ENCODE measurements at places on chromosomes 4 and X.

DNA sequence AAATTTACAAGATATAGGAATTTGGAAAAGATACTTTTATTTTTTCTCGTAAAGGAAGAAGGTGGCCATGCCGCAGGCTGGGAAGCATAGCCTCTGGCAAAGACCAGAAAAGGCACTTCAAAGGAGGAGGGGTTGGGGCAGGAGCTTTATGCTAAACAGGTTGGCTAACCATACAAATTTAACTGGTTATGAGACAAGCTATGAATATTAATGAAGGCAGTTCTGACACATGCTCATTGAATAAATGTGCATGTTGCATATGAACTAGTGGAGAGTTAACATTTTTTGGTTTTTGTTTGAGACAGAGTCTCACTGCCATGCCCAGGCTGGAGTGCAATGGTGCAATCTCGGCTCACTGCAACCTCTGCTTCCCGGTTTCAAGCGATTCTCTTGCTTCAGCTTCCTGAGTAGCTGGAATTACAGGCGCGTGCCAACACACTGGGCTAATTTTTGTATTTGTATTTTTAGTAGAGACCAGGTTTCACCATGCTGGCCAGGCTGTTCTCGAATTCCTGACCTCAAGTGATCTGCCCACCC, 36.5 kb downstream of the GALNTL6 start:
- no peak overlapping the region for H3K27ac ChIP-seq
- no peaks in the 10 kb centered on the region for H3K4me1 ChIP-seq
- no peaks in the 10 kb centered on the region for H3K27me3 ChIP-seq
- no peaks in the 10 kb centered on the region for H3K36me3 ChIP-seq
- no peak overlapping the region for H3K4me3 ChIP-seq

DNA sequence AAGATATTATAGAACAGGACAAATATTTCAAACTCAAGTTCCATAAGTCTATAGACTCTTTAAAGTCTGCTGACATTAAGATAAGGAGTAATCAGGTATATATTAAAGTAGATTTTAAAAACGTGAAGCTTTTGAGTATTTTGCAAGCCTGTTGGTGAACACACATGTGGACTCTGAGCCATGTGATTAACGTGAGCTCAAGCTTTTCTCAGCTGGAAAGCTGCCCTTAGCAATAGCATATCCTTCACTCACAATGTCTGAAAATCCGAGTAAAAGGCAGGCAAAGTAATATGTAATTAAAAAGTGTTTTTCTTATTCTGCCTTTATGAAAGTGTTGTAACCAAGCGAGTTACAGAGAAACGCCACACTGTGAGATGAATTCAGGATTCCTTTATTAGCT, 140.5 kb upstream of the AADAT start:
- DNase-seq, result no peak
- H3K4me3 ChIP-seq, result no peak overlapping the region
- no peak overlapping the region for H3K27ac ChIP-seq
- no peaks in the 10 kb centered on the region for H3K36me3 ChIP-seq

GRCh38 chr4:133483600-133484246, 334.6 kb downstream of the PCDH10 start:
- H3K4me3 ChIP-seq, result no peak overlapping the region
- DNase-seq, result no peak
- H3K36me3 ChIP-seq, result no peaks in the 10 kb centered on the region
- H3K27me3 ChIP-seq, result no peaks in the 10 kb centered on the region

GRCh38 chr4:62159306-62159705, 959.2 kb downstream of the ADGRL3 start:
- no peaks in the 10 kb centered on the region for H3K4me1 ChIP-seq
- no peak for DNase-seq
- H3K36me3 ChIP-seq, result no peaks in the 10 kb centered on the region

DNA sequence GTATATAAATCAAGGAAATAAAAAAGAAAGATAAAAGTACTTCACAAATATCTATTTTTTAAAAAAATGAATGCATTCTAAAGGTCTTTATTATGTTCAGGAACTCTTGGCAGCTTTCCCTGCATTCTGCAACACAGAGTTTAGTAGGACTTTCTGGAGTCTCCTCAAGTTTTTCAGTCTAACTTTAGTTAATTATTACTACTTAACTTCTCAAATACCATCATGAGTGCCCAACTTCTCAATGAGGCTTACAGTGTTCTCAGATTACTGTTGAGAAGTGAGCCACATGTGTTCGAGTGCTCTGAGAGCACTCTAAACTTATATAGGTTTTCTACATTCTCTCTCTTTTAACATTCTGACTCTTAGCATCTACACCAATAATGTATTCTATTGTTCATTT, 1852.9 kb upstream of the PCDH10 start:
- H3K4me3 ChIP-seq, result no peak overlapping the region
- no peak for DNase-seq
- H3K4me1 ChIP-seq, result no peaks in the 10 kb centered on the region
- H3K27ac ChIP-seq, result no peak overlapping the region
- no peaks in the 10 kb centered on the region for H3K27me3 ChIP-seq

GRCh38 chr4:83552924-83553323, 17.0 kb downstream of the GPAT3 start:
- H3K27ac ChIP-seq, result peak overlapping the region; percentile 14
- no peak for DNase-seq
- H3K4me3 ChIP-seq, result no peak overlapping the region
- H3K27me3 ChIP-seq, result no peaks in the 10 kb centered on the region
- no peaks in the 10 kb centered on the region for H3K36me3 ChIP-seq

- DNase-seq, result no peak
- no peak overlapping the region for H3K27ac ChIP-seq
- H3K4me1 ChIP-seq, result no peaks in the 10 kb centered on the region
These were observed 175.8 kb downstream of the RCHY1 start for GRCh38 chr4:75338352-75338880.

DNA sequence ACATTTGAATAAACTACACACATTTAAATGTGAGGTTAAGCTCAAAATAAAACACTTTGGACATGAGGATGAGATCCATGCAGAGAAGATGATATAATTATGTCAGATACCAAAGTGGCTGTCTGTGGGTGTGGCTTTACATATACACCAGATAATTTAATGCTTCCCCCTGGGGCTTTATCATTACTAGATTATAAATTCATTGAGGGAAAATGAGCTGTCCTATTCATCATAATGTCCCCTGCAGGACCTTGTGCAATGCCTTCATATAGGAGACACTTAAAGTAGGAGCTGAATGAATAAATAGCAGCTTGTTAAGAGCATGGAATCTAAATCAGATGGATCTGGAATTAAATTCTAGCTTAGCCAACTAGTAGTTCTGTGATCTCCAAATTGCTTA, 49.7 kb downstream of the OTC start:
- H3K27ac ChIP-seq, result no peak overlapping the region
- H3K4me1 ChIP-seq, result no peaks in the 10 kb centered on the region
- no peak overlapping the region for H3K4me3 ChIP-seq
- no peaks in the 10 kb centered on the region for H3K36me3 ChIP-seq

DNA sequence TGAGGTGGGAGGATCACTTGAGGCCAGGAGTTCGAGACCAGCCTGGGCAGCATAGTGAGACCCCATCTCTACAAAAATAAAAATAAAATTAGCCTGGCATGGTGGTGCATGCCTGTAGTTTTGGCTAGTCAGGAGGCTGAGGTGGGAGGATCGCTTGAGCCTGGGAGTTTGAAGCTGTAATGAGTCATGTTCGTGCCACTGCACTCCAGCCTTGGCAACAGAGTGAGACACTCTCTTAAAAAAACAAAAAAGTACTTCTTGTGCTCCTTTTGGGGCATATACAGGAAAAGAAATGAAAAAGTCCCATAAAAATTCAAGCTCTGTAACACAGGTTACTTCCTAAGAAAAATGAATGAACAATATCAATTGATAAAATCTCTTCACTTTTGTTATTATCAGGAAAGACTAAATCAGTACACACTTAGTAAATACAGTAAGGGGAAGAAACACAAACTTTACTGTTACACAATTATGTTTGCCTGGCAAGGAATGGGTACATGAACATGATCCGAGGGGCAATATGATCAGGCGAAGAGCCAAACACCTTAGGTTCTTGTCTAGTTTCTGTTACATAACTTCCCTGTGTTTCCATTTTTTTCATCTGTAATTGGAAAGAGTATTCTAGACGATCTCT, 46.9 kb downstream of the CCDC158 start:
- no peaks in the 10 kb centered on the region for H3K4me1 ChIP-seq
- peak; percentile 26 for DNase-seq
- H3K27ac ChIP-seq, result no peak overlapping the region
- H3K4me3 ChIP-seq, result no peak overlapping the region

DNA sequence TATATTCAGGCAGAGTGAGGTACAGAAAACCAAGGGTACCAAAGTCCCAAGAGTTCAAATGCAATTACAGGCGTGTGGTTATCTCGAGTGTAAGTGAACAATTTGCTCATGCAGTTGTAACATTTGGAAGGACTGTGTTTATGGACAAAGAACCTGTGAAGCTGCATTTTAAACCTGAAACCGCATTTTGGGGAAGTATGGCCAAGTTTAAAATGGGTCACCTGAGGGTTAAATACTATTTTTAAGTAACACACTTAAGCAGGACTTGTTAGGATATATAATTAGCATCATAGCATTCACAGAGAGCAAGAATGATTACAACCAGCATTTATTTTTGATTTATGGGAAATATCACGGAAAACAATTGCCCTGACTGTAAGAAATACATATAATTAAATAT, 79.1 kb upstream of the LCORL start:
- DNase-seq, result no peak
- no peaks in the 10 kb centered on the region for H3K4me1 ChIP-seq
- no peak overlapping the region for H3K27ac ChIP-seq
- H3K36me3 ChIP-seq, result no peaks in the 10 kb centered on the region

- no peaks in the 10 kb centered on the region for H3K27me3 ChIP-seq
- H3K36me3 ChIP-seq, result no peaks in the 10 kb centered on the region
- H3K27ac ChIP-seq, result no peak overlapping the region
- H3K4me3 ChIP-seq, result no peak overlapping the region
These were observed 23.7 kb upstream of the PNPLA4 start for GRCh38 chrX:7950865-7951264.

DNA sequence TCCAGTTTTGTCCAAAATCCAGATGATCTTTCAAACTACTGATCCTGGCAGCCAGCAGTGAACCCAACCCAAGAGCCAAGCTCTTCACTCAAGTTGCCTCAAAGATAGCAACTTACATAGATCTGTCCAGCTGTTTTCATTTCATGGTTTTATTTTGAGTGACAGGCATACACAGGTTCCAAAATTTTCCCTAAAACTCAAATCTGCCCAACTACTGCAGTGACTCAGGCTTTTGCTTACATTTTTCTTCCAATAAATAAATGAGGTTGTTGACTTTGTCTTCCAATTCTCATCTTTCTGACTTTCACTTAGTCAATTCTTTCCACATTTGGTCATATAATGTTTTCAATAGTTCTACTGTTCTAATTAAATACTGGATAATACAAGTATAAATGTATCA, 158.8 kb downstream of the TECRL start:
- no peak overlapping the region for H3K4me3 ChIP-seq
- no peaks in the 10 kb centered on the region for H3K36me3 ChIP-seq
- no peak overlapping the region for H3K27ac ChIP-seq
- no peaks in the 10 kb centered on the region for H3K4me1 ChIP-seq
- no peak for DNase-seq
- H3K27me3 ChIP-seq, result no peaks in the 10 kb centered on the region

GRCh38 chr4:141254326-141254725, 33.6 kb downstream of the ZNF330 start:
- H3K4me3 ChIP-seq, result no peak overlapping the region
- DNase-seq, result no peak
- H3K4me1 ChIP-seq, result no peaks in the 10 kb centered on the region
- no peaks in the 10 kb centered on the region for H3K27me3 ChIP-seq
- no peaks in the 10 kb centered on the region for H3K36me3 ChIP-seq
- no peak overlapping the region for H3K27ac ChIP-seq

- H3K27me3 ChIP-seq, result no peaks in the 10 kb centered on the region
- H3K4me1 ChIP-seq, result peaks cover 11% of the 10 kb centered on the region
- no peaks in the 10 kb centered on the region for H3K36me3 ChIP-seq
- no peak overlapping the region for H3K27ac ChIP-seq
- peak; percentile 54 for DNase-seq
- no peak overlapping the region for H3K4me3 ChIP-seq
These were observed 3.7 kb downstream of the MMRN1 start for GRCh38 chr4:89898304-89898716.

GRCh38 chrX:70281951-70282350, at the start of gene RAB41:
RAB41 (plus strand) TSS chrX:70282172; CDS start chrX:70282218, 46 bp downstream.
- H3K27ac ChIP-seq, result no peak within 1 kb of the TSS
- DNase-seq, result no peak
- H3K36me3 ChIP-seq, result no peaks in the 10 kb centered on the region
- no peak within 1 kb of the TSS for H3K4me3 ChIP-seq
- H3K27me3 ChIP-seq, result no peaks in the 10 kb centered on the region

- no peak overlapping the region for H3K27ac ChIP-seq
- no peak overlapping the region for H3K4me3 ChIP-seq
- DNase-seq, result no peak
- H3K27me3 ChIP-seq, result no peaks in the 10 kb centered on the region
- H3K36me3 ChIP-seq, result no peaks in the 10 kb centered on the region
- H3K4me1 ChIP-seq, result peaks cover 31% of the 10 kb centered on the region
These were observed 175.8 kb upstream of the GALNT7 start for GRCh38 chr4:172992648-172993378.

- H3K36me3 ChIP-seq, result no peaks in the 10 kb centered on the region
- no peak for DNase-seq
- H3K4me1 ChIP-seq, result peaks cover 10% of the 10 kb centered on the region
These were observed 69.6 kb upstream of the SLC4A4 start for GRCh38 chr4:71269233-71269632.

DNA sequence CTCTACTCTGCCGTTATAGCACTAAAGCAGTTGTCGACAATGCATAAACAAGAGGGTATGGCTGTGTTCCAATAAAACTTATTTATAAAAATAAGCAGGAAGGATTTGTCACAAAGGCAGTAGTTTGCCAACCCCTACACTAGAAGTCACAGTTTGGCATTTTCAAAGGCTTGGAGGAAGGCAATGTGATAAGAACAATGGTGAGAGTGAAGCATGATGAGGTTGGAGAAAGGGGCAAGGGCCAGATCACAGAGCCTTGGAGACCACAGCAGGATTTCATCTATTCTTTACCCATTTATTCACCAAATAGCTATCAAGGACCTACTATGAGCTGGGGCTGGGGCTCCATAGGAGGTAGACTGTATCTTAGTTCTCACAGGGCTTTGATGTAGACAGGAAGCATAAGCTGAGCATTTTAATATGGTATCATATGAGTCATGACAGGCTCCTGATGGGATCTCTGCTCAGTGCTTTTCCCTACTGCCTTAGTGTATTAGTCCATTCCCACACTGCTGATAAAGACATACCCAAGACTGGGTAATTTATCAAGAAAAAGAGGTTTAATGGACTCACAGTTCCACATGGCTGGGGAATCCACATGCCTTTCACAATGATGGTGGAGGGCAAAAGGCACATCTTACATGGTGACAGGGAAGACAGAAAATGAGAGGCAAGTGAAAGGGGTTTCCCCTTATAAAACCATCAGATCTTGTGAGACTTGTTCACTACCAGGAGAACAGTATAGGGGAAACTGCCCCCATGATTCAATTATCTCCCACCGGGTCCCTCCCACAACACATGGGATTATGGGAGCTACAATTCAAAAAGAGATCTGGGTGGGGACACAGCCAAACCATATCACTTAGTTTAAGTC, 58.9 kb downstream of the PPM1K start:
- H3K27ac ChIP-seq, result no peak overlapping the region
- no peak overlapping the region for H3K4me3 ChIP-seq
- no peaks in the 10 kb centered on the region for H3K27me3 ChIP-seq
- DNase-seq, result no peak
- no peaks in the 10 kb centered on the region for H3K4me1 ChIP-seq
- H3K36me3 ChIP-seq, result no peaks in the 10 kb centered on the region

GRCh38 chr4:26482508-26483462, 7.5 kb downstream of the CCKAR start:
- no peak overlapping the region for H3K4me3 ChIP-seq
- DNase-seq, result no peak
- H3K4me1 ChIP-seq, result no peaks in the 10 kb centered on the region
- H3K27me3 ChIP-seq, result no peaks in the 10 kb centered on the region

Data from thyroid gland (tissue), 4 donors.